NCI-H2081 (cell line): ENCODE measurements at places on chromosomes 5 and 9.

DNA sequence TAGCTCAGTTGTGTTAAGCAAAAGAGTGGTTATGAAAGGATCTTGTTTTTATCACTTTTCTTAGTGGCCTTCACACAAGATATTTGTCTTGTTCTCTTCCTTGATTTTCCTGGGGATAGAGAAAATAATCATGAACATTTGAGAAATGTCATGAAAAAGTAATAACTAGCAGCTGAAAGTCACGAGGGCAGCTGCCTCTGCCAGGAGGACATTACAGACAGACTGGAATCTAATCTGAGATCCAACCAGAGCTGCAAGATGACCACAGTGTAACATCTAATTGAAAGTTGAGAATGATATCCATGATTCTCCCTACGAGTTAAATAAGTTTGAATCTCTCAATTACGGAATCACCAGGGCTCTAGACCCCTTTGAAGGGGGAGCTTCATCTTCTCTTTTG is 274.9 kb downstream of the ARHGAP26 start:
- DNase-seq: no peak

GRCh38 chr5:91156242-91156641 is 226.9 kb downstream of the ARRDC3 start:
- DNase-seq: no peak

GRCh38 chr5:115962565-115963402 is 509 bp downstream of the LVRN start:
- DNase-seq: no peak

DNA sequence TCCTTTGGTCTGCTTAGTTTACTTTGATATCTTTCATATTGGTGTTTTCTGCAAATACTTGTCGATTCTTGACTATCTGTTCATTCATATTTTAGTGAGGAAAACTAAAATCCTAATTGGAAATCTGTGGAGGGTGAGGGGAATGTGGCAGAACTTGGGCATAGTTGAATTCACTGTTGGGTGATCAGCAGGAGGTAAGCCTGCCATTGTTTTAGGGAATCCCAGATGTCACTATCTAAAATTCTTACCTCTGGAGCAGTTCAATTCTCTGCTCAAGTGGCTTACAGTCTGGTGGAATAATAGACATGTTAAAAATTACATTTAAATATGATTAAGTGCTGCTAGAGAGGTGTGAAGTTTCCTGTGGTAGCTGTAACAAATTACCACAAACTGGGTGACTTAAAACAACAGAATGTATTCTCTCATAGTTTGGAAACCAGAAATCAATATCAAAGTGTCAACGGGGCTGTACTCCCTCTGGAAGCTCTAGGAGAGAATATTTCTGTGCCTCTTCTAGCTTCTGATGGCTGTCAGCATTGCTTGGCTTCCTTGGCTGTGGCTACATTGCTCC is 90.3 kb upstream of the GCNT4 start:
- no peak for DNase-seq

DNA sequence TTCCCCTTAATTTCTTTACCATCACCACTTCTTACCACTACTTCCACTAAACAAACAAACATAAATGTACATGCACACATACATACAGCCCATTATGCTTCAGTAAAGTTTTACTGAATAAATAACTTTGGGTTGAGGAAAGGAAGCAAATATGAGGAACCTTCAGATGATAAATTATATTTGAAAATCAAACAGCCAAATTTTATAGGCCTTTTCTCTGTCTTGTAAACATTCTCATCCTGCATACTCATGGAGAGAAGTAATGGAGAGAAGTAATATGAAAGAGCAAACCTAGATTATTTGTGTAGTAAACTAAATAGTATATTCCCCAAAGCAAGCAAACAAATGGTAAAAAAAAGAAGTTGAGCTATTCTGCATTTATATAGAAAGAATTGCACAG is 658.3 kb upstream of the RORB start:
- DNase-seq: no peak

DNA sequence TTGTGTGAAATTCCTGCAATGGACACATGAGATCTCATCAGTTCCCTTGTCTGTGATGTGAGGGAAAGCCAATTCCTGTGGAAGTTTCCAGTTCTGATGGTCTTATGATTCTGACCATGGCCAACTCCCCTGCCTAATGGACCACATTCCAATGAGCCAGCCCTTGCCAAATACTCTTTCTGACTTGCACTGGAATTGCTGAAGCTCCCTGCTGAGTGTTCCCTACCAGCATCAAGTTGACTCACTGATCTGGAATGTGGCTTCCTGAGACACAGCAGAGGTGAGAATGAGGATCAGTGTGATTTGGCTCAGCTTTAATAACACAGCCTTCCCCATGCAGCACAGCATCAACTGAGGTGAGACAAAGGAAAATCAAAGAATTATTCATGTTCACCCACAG is 427.8 kb downstream of the KDM4C start:
- DNase-seq: no peak

DNA sequence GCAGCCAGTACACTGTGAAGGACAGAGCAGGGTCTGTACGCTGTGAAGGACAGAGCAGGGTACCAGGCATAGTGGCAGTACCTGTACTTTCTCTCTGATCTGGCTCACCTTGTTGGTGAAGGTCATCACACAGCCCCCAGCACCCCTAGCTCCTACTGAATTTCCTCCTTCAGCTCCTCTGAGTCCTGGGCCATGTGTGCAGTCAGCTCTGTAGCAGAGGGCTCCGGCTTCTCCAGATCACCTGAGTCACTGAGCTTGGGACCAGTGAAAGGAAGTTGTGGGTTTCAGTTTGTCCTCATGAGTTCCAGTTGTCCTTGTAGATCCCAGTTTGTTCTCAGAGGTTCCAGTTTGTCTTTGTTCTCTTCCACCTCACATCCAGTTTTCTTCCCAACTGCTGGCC is 5.5 kb downstream of the NUDT2 start:
- no peak for DNase-seq

DNA sequence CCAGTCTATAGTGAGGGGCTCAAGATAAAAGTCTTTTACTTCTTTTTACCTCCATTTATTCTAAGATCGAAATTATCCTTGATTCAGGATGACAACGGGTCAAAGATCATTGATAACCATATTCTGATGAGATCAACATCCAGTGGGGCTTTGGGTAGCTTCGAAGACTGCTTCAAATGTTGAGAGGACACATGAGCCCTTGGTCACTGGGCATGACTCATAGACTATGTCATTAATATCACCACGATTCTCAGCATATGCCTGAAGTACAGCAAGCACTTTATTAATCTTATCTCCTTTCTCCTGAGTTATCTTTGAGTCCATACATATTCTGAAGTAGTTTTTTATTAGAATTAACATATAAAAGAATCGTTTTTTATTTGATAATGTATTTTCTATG is 117.1 kb upstream of the DAB2 start:
- no peak for DNase-seq
